ENCODE measurements at places on chromosomes 16 and 17. TPM values are rescaled to one million over a fixed set of nuclear protein-coding genes. Genes with fewer than 3 reads are reported as not detected.

TBC1D28 gene
- not detected for polyA plus RNA-seq

DNAI2 gene
- 0.21 TPM for polyA plus RNA-seq

IFI35 gene
- polyA plus RNA-seq: 1.5 TPM

SOST gene
- polyA plus RNA-seq: not detected

PDILT gene
- not detected for polyA plus RNA-seq

All from GM23338 (cell line).